GM19239 (cell line): ENCODE measurements at places on chromosomes 7 and 10.

GRCh38 chr10:14052931-14053330, 277.8 kb downstream of the FRMD4A start:
- DNase-seq, result no peak

DNA sequence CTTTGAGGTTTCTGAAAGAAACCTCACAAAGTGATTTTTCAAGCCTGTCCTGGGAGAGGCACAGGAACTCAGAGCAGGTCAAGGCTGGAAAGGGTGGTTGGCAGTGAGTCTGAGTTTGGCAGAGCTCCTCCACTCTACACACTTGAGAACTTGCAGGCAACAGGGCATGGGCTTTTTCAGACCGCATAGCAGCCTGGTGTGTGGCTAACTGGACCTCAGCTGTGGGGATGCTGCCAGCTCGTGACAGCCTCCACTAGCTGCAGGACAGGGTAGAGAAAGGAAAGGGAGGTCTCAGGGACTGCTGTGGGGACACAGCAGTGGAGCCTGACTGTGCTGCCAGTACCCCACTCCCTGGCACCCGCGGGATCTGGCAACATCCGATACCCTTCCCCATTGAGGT, 2.6 kb downstream of the CDHR1 start:
- no peak for DNase-seq

DNA sequence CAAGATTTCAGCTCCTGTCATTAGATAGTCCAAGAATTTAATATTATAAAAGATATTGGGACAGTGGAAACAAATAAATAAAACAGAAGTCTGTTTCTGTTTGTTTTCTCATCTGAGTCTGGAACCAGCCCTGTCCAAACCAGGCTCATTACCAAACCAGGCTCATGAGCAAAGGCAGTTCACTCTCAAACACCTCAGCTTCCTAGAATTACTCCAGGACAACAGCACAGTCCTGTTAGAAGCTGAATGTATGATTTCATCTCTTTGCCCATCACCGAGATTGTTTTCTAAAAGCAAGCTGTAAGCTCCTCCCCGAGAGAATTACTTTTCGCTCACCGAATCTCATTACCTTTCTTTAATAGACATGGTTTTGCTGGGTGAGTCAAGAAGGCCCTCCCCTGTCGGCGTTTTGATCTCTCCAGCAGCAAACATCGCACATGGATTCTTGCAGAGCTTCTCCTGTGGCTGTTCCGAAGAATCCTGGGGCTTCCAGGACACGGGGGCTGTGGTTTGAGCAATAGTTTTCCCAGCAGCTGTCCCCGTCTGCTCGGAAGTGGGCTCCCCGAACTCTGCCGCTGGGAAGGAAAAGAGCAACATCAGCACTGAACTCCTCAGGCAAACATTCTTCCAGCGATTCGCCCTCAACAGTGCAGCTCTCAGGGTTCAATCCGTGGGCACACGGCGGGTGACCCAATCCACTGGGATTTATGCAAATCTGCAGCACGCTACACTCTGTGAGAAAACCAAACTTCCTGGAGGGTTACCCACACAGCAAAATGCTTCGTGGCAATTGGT, 112.5 kb downstream of the SVIL start:
- DNase-seq, result no peak

DNA sequence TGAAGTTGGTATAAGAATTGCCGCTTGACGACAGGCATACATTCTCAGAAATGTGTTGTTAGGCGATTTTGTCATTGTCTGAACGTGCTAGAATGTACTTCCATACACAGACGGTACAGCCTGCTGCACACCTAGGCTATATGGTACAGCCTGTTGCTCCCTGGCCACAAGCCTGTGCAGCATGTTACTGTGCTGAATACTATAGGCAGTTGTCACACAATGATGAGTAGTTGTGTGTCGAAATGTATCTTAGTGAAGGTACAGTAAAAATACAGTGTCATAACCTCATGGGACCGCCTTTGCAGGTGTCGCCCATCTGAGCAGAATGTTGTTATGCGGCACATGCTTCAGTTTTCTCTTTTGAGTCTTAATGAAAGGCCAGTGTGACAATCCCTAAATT, 66.5 kb downstream of the SHH start:
- no peak for DNase-seq

GRCh38 chr10:32995751-32996150, 37.7 kb upstream of the ITGB1 start:
- no peak for DNase-seq

DNA sequence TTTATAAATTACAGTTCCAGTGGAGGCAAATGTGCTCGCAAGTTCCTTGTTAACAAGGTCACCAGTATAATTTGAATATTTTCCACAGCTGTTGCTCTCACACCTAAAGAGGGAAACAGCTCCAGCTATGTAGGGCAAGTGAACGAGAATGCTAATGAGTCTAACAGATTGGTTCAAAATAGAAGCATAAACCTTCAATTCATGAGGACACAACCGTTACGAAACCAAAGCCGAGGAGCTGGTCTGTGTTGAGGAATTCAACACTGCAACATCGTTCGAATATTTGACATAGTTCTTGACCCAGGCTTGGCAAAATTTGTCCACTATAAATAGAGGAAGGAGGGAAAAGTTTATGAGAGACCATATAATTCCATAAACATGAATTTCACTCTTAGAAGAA, 161.3 kb downstream of the KLF6 start:
- DNase-seq, result no peak

DNA sequence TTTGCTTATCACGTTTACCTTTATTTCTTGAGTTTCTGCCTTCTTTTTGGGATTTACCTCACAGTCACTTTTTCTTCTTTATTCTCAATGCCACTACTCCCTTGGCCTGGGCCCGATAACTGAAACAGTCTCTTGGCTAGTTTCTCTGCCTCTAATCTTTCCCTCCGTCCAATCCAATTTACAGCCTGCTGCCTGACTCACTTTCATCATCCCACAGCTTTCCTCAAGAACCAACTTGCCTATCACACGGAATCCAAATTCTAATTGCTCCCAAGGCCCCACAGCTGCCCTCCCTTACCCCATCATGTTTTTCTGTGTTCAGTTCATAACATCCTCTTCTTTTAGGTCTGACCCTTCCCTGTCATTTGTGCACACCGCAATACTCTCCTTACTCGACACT, 121.4 kb downstream of the HIPK2 start:
- no peak for DNase-seq
